ENCODE measurements at places on chromosomes 4 and X. TPM values are rescaled to one million over a fixed set of nuclear protein-coding genes. Genes with fewer than 3 reads are reported as not detected.

- no peak for DNase-seq
Observed at GRCh38 chr4:127055357-127055756, 577.4 kb upstream of the INTU start.

DNA sequence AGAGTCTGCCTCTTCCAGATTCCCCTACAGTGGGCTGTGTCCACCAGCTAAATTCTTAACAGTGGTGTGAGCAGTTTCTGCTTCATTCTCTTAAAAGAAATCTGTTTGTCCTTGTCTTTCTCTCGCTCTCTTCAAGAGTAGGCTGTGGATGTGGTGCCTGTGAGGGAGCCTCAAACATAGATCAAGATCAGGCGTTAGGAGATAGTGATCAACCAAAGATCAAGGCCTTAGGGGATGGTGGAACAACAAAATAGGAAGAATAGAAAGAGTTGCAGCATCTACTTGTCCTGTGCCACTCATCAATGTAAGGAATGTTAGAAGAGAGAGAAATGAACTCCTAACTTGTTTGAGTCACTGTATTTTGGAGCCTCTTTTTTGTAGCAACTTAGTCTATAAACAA lies 144.2 kb downstream of the AASDH start:
- DNase-seq: no peak

PLXNB3 gene
- total RNA-seq: 43.8 TPM

DNA sequence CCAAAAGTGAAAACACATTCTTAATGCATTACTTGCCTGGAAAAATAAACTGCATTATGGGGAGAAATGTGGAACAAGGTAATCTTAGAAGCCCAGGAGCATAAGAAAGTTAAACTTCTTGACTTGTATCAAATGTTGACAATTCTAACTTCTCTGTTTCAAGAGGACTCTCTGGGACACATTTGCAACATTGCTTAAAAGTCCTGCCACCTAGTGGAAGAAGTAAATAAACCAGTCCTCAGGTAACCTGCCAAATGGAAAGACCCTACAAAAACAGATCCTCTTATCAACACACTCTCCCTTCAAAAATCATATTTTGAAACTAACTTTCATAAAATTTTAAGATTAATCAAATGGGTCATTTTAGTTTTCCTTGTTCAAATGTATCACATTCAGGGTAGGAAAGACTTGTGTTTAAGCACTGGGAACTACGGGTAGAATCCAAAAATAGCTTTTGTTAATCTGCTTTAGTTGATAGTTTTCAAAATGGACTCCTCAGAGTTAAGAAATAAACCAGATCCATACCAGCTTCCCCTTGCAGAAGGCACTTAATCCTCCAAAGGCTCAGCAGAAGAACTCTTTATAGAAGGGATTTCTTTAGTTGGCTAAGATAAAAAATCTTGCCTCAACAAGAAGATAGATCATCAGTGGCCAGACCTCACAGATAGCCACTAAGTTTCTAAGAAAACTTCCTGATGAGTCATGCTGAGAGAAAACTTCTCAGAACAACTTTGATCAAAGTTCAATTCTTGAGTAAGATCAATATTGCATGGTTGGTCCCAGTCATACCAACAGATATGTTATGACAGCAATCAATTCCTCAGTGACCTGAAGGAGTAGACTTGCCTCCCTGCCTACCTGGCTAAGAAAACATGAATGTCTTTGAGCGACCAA lies 141.7 kb downstream of the HHIP start:
- no peak for DNase-seq

DNA sequence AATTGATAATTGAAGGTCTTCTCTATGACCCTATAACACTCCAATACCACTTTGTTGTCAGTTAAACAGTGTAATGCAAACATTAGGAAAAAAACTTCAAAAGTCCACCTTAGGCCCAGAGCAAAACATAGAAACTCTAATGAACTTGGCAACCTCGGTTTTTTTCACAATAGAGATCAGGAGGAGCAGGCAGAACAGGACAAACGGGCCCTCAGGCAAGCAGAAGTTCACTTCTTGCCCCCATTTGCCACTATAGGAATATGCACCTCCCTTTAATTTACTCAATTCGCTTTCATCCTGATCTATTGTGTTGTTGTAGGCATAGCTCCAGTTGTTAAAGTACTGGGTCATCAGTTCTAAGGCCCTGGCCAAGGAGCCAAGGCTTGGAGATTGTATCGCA lies 18.2 kb downstream of the ACOX3 start:
- DNase-seq: no peak

- DNase-seq: no peak
Observed at GRCh38 chr4:130646886-130647285, 1550.9 kb downstream of the C4orf33 start.
